ENCODE measurements at places on chromosomes 6 and 20. TPM values are rescaled to one million over a fixed set of nuclear protein-coding genes. Genes with fewer than 3 reads are reported as not detected.

- DNase-seq = no peak
Observed at GRCh38 chr6:29474996-29475395, 12.8 kb downstream of the MAS1L start.

DNA sequence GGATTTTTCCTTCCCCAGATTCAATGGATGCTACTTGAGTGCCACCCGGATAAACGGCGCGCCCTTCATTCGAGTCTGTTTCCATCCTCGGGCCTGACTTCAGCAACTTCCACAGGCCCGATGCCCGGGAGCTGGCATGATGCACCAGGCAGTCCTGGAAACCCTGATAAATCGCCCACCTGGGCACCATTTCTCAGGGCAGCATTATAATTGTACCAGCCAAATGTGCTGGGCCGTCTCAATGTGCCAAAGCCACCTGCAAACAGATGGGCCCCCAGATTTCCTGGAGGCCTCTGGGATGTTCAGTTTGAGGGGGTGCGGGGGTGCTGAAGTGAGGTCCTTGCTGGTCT is 65.8 kb downstream of the NOL4L start:
- DNase-seq = no peak

- no peak for DNase-seq
Observed at GRCh38 chr6:113881478-113881980, 24.4 kb downstream of the MARCKS start.

DNA sequence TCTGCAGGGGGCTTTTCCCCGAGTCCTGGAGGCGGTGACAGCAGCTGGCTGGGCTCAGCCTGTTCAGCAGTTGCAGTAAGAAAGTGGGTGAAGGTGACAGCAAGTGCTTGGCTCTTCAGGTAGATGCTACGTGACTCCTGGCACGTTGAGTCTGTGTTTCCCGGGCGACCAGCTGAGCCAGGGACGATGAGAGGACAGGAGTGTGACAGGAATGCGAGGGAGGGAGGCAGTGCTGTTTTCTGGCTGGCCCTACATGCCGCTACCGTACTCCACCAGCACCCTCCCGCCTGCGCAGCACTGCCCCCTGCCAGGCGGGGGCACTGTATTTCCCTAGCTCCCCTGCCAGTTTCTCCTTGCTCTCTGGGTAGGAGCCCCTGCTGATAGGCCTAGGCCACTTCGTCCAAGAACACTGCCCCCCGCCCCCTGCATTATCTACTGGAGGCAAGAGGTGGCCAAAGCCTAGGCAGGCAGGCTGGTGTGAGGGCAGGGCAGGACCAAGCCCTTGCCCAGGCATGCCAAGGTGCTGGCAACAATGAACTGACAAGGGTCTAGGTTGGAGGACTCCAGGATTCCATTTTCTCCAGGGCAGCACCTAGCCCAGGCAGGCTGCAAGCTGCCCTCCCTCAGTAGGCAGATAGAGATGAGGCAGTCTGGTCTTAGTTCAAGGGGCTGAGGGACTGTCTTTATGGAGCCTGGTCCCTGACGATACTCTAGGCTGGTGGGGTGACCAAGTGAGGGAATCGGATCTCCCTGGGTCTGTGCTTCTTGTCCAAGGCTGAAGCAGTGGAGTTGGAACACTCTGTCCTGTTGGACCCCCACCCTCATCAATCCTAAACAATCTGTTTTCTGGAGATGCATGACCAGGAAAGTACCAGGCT is 19.2 kb downstream of the MRPS18A start:
- DNase-seq = no peak

DNA sequence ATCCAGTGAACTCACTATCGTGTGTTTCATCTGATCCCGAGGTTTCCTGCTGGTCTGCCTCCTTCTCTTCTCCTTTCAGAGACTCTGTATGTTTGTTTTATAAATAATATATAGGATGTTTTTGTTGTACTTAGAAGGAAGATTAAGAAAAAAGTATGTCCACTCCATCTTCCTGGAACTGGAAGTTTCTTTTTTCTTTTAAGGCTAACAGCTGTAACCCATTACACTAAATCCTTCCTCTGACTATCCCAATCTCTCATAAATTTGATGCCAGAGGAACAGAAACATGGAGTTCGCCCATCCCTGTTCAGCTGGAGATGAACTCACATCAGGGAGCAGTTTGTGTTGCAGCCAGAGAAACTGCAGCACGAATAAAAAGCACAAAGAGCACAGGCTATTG is 20.7 kb downstream of the RIPK1 start:
- no peak for DNase-seq

GRCh38 chr6:45951321-45952167 is 64.1 kb downstream of the CLIC5 start:
- DNase-seq = no peak

DNA sequence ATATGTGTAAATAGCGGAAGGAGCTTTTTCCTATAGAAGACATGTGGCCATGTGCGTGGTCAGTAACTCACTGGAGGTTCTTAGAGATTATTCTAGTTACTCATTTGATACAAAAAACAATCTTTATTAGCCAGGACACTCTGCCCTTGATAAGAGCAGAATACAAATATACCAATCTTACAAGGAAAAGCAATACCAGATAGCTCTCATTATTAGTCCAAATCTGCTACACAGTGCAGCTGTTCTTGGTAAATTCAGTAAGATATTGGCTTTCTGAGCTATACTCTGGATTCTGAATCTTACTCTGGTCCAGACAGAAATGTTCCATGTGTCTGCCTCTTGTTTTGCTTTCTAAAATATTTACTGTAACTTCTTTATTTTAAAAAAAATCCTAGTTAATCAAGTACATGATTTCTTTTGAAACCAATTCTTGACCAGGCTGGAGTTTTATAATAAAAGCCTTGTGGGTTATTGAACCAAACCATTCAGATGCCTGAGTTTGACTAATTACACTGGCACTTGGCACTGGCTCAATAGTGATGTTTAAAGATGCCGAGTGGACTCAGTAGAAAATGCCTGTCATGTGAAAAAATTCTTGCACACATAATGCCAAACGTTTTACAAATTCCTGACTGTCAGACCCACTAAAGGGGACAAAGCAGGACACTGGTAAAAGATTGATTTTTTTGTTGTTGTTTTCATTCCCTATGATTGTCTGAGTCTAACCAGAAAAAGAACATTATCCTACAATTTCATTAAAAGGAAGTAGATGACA is 242.8 kb upstream of the TCF21 start:
- no peak for DNase-seq

GRCh38 chr6:142192343-142192742 is 45.3 kb downstream of the VTA1 start:
- DNase-seq = no peak

DNA sequence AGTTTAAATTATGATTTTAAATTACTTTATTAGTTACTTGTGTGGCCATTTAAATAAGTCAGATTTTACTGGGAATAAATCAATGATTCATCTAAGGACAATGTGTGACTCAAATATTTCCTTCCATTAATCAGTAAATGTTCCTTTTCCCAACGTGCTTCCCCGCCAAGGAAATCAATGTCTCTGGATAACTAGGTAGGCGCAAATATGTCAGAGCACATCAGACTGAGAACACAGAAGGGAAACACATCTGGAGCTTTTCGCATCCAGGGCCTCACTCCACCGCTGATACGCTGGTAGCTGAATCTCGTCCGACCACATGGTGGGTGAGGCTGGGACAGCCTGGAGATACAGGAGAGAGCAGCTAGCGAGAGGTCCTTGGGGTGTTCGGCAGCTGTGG is 56.4 kb upstream of the RPS6KA2 start:
- no peak for DNase-seq

DNA sequence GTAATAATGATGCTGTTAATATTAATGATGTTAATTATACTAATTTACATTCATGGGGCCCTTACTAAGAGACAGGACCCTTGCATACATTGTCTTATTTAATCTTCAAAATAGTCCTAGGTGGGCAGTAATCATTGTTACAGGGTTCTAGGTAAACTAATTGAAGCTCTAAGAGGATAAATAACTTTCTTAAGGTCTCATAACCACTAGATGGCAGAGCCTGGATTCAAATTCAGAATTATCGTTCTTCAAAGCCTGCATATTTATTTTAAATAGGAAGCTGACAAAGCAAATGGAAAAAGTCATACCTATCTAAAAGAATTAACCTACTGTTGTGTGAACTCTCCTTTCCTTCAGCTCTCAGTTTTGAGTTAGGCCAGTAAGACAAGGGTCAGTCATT is 23.5 kb downstream of the PTCHD4 start:
- DNase-seq = no peak

GRCh38 chr6:155561257-155561965 is 105.8 kb upstream of the NOX3 start:
- DNase-seq = no peak

Gene FAM83B
- polyA plus RNA-seq = not detected

Gene FERMT1
- polyA plus RNA-seq = not detected

Gene NMBR
- polyA plus RNA-seq = not detected

Gene COL9A3
- polyA plus RNA-seq = not detected

Gene DAAM2
- not detected for polyA plus RNA-seq

Gene BEND3
- polyA plus RNA-seq = 0.46 TPM

Gene CLVS2
- polyA plus RNA-seq = not detected

Gene ASIP
- 0.43 TPM for polyA plus RNA-seq
